DMS79 (cell line): ENCODE measurements at places on chromosomes 1 and 21.

DNA sequence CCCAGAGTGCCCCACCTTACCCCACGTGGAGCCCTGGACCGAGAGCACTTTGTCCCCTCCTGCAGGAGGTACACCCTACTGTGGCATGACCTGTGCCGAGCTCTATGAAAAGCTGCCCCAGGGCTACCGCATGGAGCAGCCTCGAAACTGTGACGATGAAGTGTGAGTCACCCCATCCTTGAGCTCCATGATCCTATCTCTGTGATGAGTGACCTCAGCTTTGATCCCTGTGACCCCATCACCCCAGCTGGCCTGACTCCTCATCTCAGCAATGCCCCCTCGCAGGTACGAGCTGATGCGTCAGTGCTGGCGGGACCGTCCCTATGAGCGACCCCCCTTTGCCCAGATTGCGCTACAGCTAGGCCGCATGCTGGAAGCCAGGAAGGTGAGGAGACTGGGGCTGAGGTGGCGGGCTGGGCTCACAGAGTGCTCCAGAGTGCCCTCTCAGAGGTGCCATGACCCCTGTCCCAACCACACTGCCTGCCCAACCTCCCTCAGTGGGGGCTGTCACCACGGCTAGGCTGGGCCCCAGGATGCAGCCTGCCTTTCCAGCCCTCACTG lies 16.2 kb upstream of the MPL start:
- no peak for DNase-seq

GRCh38 chr21:39348040-39348354 lies 891 bp downstream of the HMGN1 start:
- DNase-seq: no peak

- DNase-seq: no peak
Observed at GRCh38 chr1:203626910-203627246, 246 bp downstream of the ATP2B4 start.

DNA sequence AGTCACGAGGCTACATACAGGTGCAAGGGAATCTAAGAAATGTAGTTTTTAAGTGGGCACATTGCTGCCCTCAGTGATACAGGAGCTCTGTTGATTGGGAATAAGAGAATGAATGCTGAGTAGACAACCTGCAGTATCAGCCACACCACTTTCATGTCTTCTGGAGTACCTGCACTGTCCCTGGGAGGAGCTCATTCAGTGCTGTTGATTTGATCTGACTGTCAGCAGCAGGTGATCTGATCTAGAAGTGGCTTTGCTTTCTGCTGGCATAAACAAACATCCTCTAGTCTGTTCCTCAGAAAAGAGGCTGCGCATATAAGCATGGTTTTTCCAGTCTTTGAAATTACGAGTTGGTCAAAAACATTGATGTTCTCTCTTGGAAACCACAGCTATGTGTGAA lies 35.5 kb upstream of the LRRC52 start:
- DNase-seq: no peak

GRCh38 chr1:109530457-109531087 lies 9.1 kb upstream of the GPR61 start:
- DNase-seq: peak; percentile 94

- no peak for DNase-seq
Observed at GRCh38 chr1:211944733-211945500, 90.4 kb downstream of the INTS7 start.
